Lower lobe of right lung (tissue), 2 donors: ENCODE measurements at places on chromosomes 7 and 10. TPM values are rescaled to one million over a fixed set of nuclear protein-coding genes. Genes with fewer than 3 reads are reported as not detected.
A peak's percentile ranks its signal among the peaks of the same experiment; 100 is the strongest.

Gene SFMBT2
- total RNA-seq = 22.3 TPM

Gene NRAP
- total RNA-seq = not detected

Gene CABCOCO1
- total RNA-seq = 3.5 TPM

Gene GRM8
- not detected for total RNA-seq

Gene FBXL15
- 16.6 TPM for total RNA-seq

Gene TMEM273
- total RNA-seq = 48.5 TPM

DNA sequence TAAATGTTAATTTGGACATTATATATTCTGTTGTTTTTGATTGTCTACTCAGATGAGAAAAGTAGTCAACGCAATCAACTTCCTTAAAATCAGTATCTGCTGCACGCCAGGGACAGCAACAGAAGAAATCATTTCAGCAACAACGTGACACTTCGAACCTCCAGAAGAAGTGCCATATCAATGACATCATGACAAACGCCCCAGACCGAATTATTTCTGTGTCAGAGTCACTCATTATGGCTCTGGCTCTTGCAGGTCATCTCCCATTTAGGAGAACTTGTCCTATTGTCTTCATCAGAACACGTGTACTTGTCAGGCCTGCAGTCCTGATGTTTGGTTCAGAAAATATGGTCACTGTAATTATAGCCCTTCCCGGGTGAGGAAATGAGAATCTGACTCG is 276.3 kb downstream of the ADARB2 start:
- no peak for DNase-seq
- no peak overlapping the region for H3K27ac ChIP-seq
- H3K4me3 ChIP-seq = no peak overlapping the region
- no peaks in the 10 kb centered on the region for H3K36me3 ChIP-seq
- no peaks in the 10 kb centered on the region for H3K4me1 ChIP-seq
- H3K27me3 ChIP-seq = no peaks in the 10 kb centered on the region

- DNase-seq = no peak
- no peak overlapping the region for H3K27ac ChIP-seq
- H3K27me3 ChIP-seq = peaks cover 9% of the 10 kb centered on the region
- H3K36me3 ChIP-seq = no peaks in the 10 kb centered on the region
- H3K4me3 ChIP-seq = peak overlapping the region; percentile 55
- H3K4me1 ChIP-seq = no peaks in the 10 kb centered on the region
These were observed 741 bp downstream of the GPR85 start for GRCh38 chr7:113085781-113086390.

GRCh38 chr7:107085180-107085579 is 40.7 kb downstream of the PRKAR2B start:
- H3K4me1 ChIP-seq = no peaks in the 10 kb centered on the region
- no peaks in the 10 kb centered on the region for H3K27me3 ChIP-seq

DNA sequence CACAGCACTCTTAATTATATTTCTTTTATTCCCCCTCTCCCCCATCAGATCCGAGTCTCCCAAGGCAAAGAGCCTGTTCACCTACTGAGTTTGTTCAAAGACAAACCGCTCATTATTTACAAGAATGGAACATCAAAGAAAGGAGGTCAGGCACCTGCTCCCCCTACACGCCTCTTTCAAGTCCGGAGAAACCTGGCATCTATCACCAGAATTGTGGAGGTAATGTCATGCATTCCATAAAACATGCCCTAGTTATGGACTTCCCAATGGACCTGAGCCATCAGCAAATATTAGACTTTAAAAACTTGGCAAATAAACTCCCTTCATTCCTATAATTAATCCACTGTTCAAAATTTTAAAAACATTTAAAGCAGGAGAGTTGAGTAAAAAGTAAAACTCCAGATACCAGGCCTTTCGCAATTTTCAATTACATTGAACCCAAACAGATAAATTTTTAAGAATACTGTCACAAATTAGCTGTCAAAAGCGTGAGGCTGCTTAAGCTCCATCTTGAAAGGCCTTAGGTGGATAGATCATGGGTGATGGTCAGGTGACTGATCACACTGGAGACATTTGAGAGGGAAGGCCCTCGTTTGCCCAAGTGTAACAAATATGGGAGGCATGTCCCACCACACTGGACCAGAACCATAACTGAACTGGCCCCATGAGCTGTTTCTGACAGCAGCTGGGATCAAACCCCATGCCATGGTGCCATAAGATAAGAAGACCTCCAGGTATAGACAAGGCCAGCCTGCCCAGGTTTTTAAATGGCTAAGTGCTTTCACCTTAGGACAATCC is 46.9 kb upstream of the ARL4A start:
- H3K27ac ChIP-seq = no peak overlapping the region
- H3K4me3 ChIP-seq = no peak overlapping the region
- H3K36me3 ChIP-seq = no peaks in the 10 kb centered on the region
- no peaks in the 10 kb centered on the region for H3K27me3 ChIP-seq
- no peak for DNase-seq

- H3K4me1 ChIP-seq = no peaks in the 10 kb centered on the region
- H3K36me3 ChIP-seq = no peaks in the 10 kb centered on the region
- H3K27ac ChIP-seq = no peak overlapping the region
- H3K4me3 ChIP-seq = no peak overlapping the region
These were observed 889.9 kb upstream of the C7orf33 start for GRCh38 chr7:147700702-147701101.

- H3K4me1 ChIP-seq = no peaks in the 10 kb centered on the region
- no peak overlapping the region for H3K4me3 ChIP-seq
- H3K27ac ChIP-seq = no peak overlapping the region
These were observed 417.1 kb downstream of the SUGCT start for GRCh38 chr7:40551685-40552576.

DNA sequence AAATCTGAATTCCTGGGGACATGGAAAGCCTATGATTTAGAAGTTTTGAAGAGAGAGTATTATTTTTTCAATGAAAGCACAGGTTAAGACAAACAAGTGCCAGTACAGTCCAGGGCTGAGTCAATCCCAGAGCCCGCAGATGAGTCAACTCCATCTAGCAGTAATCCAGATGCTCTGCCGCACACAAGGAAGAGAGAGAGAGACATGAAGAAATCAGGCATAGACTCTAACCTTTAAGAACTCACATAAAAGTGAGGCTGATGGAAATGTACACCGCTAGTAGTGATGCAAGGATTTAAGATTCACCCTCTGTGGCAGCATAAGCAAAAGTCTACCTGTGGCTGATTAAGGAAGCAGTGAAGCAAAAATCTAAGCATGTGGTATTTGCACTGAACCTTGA is 651.5 kb downstream of the TNS3 start:
- no peak for DNase-seq
- no peaks in the 10 kb centered on the region for H3K36me3 ChIP-seq
- H3K4me1 ChIP-seq = peaks cover 14% of the 10 kb centered on the region
- H3K27me3 ChIP-seq = no peaks in the 10 kb centered on the region
- no peak overlapping the region for H3K27ac ChIP-seq

- no peaks in the 10 kb centered on the region for H3K36me3 ChIP-seq
- H3K27me3 ChIP-seq = no peaks in the 10 kb centered on the region
- no peak for DNase-seq
- H3K27ac ChIP-seq = no peak overlapping the region
These were observed 14.0 kb upstream of the CDH23 start for GRCh38 chr10:71382757-71383156.

- H3K36me3 ChIP-seq = no peaks in the 10 kb centered on the region
- no peak overlapping the region for H3K4me3 ChIP-seq
- no peaks in the 10 kb centered on the region for H3K4me1 ChIP-seq
- DNase-seq = no peak
- no peaks in the 10 kb centered on the region for H3K27me3 ChIP-seq
These were observed 108.2 kb downstream of the PFKFB3 start for GRCh38 chr10:6310977-6311376.

- no peak overlapping the region for H3K27ac ChIP-seq
- H3K4me3 ChIP-seq = no peak overlapping the region
- no peak for DNase-seq
- no peaks in the 10 kb centered on the region for H3K27me3 ChIP-seq
- no peaks in the 10 kb centered on the region for H3K4me1 ChIP-seq
These were observed 134.7 kb upstream of the FOXP2 start for GRCh38 chr7:114279901-114280300.

- H3K4me1 ChIP-seq = no peaks in the 10 kb centered on the region
- no peak overlapping the region for H3K4me3 ChIP-seq
- H3K27me3 ChIP-seq = no peaks in the 10 kb centered on the region
These were observed 24.6 kb upstream of the ITGA8 start for GRCh38 chr10:15744217-15744865.

GRCh38 chr7:36289833-36290661 is 99.6 kb upstream of the ANLN start:
- H3K36me3 ChIP-seq = no peaks in the 10 kb centered on the region
- no peaks in the 10 kb centered on the region for H3K27me3 ChIP-seq
- H3K4me1 ChIP-seq = peaks cover 49% of the 10 kb centered on the region
- no peak overlapping the region for H3K27ac ChIP-seq

DNA sequence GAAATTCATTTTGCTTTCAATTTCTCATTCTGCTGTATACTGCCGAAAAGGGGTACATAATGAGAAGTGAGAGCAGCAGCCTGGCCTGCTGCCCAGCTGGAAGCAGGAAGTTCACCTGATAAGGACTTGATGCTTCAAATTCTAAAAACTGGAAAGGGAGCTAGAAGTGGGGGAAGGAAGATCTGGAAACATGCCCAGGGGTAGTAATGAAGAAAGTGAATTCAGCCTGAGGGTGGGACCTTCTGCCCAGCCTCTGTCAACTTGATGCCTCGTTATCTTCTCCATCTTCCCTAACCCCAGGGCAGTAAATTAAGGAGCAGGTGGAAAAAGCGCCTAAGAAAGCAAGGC is 69.4 kb downstream of the ARMH3 start:
- H3K4me3 ChIP-seq = no peak overlapping the region
- H3K27me3 ChIP-seq = no peaks in the 10 kb centered on the region
- peaks cover 73% of the 10 kb centered on the region for H3K36me3 ChIP-seq
- peaks cover 18% of the 10 kb centered on the region for H3K4me1 ChIP-seq

DNA sequence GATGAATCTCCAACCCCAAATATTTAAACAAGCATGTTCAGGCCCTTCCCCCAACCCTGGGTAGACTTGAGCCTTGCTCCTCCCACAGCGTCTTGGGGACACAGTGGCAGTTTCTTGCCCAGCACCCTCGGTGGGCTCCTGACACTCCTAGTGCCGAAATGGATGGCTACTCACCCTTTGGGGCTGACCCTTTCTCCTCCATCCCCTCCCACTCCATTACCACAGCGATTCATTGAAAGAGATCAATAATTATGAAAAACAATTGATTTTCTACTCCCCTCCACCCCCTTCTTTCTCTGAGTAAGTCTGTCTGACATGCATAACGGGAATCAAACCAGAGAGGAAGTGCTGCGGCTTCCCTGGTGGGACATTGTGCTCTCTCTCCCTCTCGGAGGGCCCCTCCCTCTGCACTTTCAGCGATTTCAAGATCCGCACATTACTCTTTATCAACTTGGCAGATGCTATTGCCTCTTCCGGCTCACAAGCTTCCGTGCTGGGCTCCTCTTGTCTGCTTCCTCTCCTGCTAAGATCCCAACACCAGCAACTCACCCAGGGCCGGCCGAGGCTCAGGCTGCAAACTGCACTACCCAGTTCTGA is 79.0 kb upstream of the PLXNA4 start:
- peak overlapping the region; percentile 59 for H3K27ac ChIP-seq
- peak; percentile 49 for DNase-seq
- H3K27me3 ChIP-seq = no peaks in the 10 kb centered on the region
- H3K36me3 ChIP-seq = no peaks in the 10 kb centered on the region
- H3K4me3 ChIP-seq = peak overlapping the region; percentile 29

GRCh38 chr10:47237316-47238260 is 62.4 kb upstream of the GDF10 start:
- DNase-seq = no peak
- H3K36me3 ChIP-seq = no peaks in the 10 kb centered on the region
- H3K27me3 ChIP-seq = no peaks in the 10 kb centered on the region
